ENCODE measurements at places on chromosomes 6 and 20.

GRCh38 chr6:131368198-131368911, 204.7 kb upstream of the ARG1 start:
- peak; percentile 5 for DNase-seq

- DNase-seq: peak; percentile 100
Observed at GRCh38 chr6:105601541-105602236, 198.8 kb upstream of the PREP start.

GRCh38 chr6:25050356-25050755, 114.6 kb upstream of the RIPOR2 start:
- peak; percentile 68 for DNase-seq

DNA sequence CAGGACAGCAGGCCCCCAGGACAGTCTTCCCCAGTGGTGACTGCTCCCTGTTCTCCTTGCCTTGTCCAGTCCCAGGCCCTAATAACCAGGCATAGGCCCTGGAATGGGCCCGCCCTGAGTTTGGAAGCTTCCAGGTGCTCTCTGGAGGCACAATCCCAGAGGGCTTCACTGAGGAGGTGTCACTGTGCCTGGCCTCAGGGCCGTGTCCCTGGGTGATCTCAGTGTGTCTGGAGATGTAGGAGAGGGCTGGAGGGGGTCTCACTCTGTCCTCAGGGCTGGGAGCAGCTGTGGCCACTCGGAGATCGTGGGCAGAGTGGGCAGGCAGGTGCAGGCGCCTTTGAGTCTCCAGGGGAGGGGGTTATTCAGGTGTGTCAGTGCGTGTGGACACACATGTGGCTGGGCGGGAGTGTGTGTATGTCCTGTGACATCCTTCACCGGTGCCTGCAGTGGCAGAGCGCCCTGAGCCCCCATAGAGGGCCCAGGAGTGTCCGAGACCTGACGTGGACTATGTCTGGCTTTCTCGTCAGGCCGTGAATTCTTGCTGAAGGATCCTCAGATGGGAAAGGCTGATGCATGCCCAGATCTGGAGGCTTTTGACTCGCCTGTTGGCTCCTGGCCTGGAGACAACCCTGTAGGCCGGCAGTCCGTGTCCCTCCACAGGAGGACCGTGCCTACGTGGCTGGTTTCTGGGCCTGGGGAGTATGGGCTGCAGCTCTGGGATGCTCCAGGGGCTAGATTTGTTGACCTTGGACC, 5.5 kb upstream of the NPBWR2 start:
- no peak for DNase-seq

- DNase-seq: peak; percentile 99
Observed at GRCh38 chr6:170438402-170438753, 114.7 kb downstream of the PSMB1 start.

DNA sequence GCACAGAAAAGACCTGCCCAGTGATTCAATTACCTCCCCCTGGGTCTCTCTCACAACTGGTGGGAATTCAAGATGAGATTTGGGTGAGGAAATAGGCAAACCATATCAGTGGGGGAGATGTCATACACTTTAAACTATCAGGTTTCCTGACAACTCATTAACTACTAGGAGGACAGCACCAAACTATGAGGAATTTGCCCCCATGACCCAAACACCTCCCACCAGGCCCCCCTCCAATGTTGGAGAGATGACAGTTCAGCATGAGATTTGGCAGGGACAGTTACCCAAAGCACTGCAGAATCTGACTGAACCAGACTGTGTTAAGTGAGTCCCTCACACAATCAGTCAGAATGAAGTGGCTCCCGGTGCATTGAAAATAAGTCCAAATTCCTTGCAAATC, 148.0 kb downstream of the TTLL2 start:
- DNase-seq: no peak

DNA sequence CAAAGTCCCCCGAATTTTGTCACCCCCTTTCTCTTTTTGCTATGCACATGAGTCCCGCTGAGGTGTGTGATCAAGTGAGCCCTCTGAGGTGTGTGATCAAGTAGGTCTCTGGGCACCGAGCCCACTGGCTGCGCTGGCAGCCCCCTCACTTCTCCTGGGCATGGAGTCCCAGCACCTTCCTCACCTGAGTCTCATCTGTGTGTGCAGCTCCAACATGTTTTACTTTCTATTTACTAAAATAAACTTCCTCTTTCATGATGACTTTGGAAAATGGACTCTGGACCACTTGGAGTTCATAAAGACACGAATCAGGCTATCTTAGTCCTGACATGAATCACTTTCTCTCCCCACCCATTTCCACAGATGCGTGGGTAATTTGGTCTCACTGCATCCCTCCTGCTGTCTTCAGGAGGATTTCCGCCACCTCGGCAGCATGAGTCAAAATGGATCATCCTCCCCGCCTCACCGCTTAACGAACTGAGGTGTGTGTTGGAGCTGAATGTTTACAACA, 39.8 kb downstream of the PRDM1 start:
- no peak for DNase-seq

Data from bronchial epithelial cell (primary cell).